GF-D8 (cell line): ENCODE measurements at places on chromosomes 5 and 9.

DNA sequence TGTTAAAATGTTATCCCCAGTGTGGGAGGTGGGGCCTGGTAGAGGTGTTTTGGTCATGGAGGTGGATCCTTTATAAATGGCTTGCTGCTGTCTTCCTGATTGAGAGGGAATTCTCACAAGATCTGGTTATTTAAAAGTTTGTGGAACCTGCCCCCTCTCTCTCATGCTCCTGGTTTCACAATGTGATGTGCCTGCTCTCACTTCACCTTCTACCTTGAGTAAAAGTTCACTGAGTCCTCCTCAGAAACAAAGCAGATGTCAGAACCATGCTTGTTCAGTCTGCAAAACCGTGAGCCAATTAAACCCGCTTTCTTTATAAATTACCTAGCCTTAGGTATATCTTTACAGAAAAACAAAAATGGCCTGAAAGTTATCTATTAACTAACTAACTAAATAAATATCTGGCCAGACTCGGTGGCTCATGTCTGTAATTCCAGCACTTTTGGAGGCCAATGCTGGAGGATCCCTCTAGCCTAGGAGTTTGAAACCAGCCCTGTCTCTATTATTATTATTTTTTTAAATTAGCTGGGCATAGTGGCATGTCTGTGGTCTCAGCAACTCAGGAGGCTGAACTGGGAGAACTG lies 1067.4 kb downstream of the CDH9 start:
- DNase-seq = no peak

DNA sequence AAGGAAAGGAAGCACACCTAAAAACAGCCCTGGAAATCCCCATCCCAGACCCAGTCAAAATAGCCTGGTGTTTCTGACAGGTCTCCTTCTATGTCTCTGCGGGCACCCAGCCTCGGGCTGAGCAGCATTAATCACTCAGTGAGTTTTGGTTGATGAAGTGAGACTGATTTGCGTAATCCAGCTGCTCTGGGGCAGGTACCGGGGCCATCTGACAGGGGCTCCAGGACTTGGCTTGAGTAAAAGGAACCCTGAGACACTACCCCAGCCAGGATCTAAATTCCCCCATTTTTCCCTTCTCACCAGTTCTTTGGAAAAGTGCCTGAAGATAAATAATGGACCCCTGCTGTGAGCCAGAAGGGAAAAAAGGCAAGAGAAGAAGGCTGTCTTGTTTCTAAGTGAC lies 596 bp downstream of the SLC28A3 start:
- no peak for DNase-seq

- no peak for DNase-seq
Observed at GRCh38 chr9:2697492-2697891, 19.8 kb upstream of the KCNV2 start.

- no peak for DNase-seq
Observed at GRCh38 chr5:52738095-52738506, 49.6 kb upstream of the ITGA1 start.

DNA sequence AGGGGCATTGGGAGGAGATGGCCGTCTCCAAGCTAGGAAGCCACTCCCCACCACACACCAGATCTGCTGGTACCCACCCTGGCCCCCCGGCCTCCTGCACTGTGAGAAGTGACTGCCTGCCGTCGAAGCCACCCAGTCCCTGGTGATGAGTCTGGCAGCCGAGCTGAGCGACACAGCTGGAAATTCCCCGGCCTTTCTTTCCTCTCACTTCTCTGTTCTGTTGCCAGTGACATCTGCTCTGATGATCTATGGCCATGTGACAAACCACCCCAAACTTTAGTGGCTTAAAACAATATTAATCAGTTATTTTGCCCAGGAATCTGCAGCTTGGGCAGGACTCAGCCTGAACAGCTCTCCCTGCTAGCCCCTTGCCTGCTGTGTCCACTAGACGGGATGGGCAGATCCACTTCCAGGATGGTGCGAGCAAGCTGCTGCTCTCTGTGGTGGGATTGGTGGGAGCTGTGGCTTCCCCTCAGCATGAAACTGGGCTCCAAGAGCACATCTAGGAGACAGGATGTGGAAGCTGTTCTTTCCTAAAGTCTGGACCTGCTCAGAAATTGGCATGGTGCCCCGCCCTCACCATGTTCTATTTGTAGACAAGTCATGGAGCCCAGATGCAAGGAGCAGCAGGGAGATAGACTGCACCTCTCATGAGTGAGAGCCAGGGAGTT lies 211.2 kb downstream of the GADD45G start:
- no peak for DNase-seq

- no peak for DNase-seq
Observed at GRCh38 chr9:110047955-110048402, 160.0 kb downstream of the C9orf152 start.

GRCh38 chr5:19987612-19988361 lies at the start of gene CDH18:
CDH18 (minus strand) TSS chr5:19988200; CDS start chr5:19838986, 149,214 bp downstream.
- no peak for DNase-seq

DNA sequence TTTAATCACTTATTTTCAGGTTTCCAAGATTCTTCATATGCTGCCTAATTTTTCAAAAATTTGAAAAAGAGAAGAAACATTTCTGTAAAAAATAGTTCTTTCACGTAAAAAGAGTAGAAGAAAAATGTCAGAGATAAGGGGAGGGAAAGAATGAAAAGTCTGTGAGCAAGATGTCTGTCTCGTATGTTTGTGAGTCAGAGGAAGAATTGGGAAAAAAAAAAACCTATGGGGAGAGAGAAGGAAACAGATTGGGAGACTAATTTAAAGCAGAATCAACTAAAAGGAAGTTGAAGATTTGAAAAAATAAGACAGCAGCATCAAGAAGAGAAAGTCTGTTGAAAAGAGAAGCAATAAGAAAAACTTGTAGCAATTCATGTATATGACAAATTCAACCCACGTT lies 456.3 kb downstream of the HINT1 start:
- DNase-seq = no peak

DNA sequence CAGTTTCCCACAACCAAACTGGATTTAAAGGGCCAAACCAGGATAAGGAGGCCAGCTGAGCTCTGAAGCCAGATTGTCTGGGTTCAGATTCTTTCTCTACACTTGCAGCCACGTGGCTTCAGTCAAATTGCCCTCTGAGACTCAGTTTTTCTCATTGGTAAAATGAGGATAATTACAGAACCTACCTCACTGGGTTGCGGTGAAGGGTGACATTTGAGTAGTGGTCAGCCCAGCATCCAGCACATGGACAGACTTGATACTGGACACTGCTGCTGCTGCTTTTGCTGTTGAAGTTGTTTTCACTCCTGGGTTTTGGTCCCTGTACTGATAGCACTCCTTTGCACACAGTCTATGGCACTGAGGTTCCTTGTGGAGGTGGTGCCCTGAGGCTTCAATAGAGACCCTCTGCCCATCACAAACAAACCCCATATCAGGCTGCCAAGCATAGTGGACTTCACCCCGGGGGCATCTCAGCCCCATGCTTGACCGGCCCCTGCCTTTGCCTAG lies 25.7 kb upstream of the CDKN2AIPNL start:
- no peak for DNase-seq

DNA sequence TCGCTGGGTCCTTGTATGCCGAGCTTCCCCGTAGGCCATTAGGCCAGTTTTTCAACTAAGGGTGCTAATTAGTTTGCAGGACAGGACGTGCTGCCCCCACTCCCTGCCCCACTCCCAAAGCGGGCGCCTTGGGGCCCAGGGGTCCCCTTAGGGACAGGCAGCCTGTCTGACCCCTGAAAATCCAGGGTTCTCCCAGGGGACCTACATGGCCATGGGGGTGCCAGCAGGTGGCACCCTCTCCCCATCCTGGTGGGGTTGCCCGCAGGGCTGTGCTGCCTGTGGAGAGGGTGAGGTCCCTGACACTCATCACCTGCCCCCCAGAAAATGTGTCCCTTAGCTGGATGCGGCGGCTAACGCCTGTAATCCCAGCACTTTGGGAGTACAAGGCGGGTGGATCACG lies 8.5 kb upstream of the CCDC187 start:
- DNase-seq = no peak

DNA sequence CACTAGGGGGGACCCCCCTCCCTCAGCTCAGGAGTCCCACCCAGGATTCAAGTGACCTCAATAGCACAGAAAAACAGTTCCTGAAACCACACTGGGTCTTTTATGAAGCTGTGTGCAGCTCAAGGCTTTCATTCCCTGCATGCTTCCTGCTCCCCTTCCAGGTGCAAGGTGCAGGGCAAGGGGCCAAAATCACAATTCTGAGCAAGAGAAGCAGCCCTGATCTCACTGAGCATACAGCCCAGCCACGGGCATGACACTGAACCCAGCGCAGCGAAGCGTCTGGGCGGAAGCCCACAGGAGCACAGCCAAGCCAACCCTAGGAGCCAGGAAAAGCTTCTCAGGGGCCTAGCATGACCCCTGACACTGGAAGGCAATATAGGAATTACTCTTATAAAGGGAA lies 62.9 kb downstream of the IRX2 start:
- no peak for DNase-seq
